ENCODE measurements at places on chromosomes 13 and 19.

- peak; percentile 53 for DNase-seq
Measured at GRCh38 chr13:29935309-29935981, 85.0 kb upstream of the UBL3 start.

GRCh38 chr13:79060216-79060615, 345.8 kb downstream of the RBM26 start:
- no peak for DNase-seq

DNA sequence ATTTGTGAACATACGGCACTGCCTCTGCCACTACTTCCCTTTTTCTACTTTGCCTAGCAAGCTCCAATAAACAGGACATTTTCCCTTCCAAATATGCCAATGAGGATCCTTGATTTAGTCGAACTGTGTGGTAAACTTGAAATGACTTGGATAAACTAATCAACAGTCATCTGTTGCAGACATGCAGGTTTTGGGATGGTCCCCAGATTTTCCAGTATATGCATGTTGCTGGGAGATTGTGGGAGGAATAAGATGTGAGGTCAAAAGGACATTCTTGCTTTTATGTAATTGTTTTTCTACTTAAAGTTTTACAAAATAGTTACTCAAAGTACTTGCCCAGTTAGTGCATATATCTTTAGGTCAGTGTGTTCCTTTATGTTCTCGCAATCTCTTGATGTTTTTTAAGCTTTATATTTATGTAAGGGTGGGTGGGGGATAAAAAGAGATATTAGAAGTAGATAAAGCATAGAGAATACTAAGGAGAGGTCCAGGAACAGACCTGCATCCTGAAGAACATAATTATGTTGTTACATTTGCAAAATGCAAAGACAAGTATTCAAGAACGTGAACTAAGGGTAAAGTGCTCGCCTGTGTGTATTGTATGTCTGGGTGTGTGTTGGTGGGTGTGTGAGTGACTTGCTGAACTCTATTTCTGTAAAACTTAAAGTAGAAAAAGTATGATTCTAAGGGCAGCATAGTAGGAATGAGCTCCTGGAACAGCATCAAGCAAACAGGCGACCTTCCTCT, 88.4 kb upstream of the OXGR1 start:
- no peak for DNase-seq

DNA sequence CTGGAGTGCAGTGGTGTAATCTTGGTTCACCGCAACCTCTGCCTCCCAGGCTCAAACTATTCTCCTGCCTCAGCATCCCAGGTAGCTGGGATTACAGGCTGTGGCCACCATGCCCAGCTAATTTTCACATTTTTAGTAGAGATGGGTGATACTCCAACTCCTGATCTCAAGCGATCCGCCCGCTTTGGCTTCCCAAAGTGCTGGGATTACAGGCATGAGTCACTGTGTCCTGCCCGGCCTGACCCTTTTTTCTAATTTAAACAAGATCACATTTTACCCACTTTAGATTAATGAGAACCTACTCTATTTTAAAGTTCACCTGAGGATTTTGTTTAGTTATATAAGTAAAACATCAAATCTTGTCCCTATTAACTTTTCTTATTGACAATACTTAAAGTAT, 91.8 kb upstream of the POSTN start:
- DNase-seq, result no peak

DNA sequence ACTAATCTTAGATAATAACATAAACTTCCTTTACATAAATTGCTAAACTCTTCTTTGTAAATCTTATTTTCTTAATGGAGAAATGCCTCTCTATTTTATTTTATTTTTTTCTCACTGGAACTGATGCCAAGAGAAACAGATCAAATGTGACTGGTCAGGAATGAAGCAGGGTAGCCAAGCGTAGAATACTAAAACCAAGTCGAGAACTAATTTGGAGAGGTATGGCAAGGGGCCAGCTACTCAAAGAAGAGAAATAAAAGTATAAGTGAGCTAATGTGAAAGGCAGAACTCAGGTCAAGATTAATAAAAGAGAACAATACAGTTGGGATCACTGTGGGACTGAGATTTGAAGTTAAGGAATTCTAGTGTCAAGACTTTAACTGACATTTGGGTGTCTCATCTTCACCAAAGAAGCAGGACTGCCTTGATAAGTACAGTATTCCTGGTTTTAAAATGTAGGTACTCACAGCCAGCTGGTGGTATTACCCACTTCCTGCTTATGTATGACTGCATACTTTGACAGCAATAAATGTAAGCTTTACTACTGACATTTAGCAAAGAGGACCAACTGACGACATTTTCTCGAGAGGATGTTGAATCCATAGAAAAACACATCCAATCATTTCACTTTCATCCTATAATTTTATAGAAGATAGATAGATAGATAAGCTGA, 1192.2 kb downstream of the EFNB2 start:
- DNase-seq, result no peak

DNA sequence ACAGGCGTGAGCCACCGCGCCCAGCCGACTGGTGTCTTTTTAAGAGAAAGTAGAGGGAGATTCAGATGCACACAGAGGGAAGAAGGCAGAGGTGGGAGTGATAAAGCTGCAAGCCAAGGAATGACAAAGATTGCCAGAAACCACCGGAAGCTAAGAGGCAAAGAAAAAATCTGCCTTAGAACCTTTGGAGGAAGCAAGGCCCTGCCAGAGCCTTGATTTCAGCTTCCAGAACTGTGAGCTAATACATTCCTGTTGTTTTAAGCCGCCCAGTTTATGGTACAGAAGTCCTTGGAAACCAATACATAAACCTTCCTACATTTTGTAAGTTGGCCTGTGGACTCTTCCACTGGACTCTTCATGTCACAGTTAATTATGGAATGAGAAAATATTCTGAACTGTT, 71.7 kb upstream of the SOX21 start:
- no peak for DNase-seq

GRCh38 chr13:49760558-49760957, 31.9 kb downstream of the KPNA3 start:
- no peak for DNase-seq

GRCh38 chr19:3094601-3095440, 659 bp downstream of the GNA11 start:
- peak; percentile 22 for DNase-seq

DNA sequence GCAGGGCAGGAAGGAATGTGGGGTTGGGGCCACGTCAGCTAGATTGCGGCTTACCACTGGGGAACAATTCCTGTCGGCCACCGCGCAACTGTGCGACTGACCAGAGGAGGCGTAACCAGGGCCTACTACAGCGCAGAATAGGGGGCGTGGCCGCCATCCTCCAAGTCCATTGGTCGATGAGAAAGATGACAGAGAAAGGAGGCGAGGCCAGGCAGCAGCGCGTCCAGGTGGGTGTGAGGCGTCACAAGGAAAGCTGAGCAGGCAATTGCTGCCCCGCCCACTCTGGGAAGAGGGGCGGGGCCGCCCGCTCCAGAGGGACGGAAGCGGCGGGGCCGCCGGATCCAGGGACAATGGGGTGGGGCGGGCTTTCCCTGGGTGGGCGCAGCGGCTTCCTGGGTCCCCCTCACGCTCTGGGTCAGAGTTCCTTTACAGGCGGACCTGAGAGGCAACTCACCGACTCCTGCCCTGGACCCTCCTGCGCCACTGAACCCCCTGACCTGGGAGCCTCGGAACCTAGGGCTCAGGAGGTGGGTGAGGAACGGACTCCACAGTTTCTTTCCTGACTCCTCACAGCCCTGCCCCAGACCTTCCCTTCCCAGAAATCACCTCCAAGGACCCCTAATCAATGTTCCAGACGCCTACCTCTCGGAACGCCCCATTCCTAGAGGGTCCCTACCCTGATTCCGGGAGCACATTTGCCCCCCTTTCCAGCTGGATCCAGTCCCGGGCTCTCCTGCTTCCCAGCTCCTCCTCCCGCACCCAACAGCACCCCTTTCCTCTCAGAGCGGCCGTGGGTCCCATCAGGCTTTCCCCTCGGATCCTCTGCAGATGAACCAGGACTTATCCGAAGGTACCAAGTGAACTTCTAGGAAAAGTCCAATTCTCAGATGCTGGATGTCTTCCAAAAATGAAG, 101.5 kb upstream of the ZNF492 start:
- no peak for DNase-seq

DNA sequence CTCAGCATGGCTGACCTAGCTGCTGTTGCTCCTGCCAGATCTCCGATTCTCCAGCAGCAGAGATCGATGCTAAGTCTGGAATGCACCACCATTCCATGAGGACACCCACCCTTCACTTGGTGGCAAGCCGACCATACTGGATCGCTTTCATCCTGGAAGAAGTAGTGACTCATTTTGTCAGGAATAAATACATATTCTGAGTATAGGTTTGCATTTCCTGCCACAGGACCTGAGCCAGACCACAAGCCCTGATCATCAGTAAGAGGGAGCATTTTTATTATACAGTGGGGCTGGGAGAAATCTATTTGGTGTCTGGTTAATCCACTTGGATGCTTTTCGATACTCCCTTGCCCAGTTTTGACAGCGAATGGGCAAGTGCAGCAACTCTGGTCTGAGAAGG, 10.9 kb upstream of the KCTD15 start:
- no peak for DNase-seq

GRCh38 chr19:10227026-10227971, 3.8 kb downstream of the S1PR2 start:
- DNase-seq, result no peak

DNA sequence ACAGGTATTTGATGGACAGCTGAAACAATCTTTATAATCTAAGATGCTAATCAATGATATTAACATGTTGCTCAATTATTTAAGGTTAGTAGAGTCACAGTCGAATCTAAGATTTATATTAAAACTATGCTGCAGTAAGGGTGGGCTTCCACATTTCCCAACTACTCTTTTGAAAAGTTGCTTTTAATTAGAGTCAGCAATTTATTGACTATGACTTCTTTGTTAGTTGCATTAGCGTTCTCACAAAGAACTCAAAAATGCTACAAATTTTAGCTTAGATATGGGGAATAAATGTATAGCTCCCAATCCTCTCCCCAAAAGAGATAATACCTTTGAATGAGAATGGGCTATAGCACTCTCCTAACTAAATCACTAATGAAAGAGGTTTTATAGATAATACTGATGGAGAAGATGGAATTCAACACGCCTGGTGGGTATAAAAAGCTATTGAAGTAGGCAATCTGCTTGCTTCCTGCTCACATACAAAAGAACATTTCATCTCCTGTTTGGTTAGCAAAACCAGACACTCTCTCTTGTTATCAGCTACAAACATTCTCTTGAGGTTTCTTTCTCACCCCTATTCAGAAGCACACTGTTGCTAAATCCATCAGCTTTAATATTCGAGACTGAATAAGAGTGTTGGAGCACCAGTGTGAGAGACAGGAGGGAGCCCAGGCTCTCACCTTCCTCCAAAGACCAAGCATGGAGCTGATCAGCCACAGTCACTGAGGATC, 2.4 kb upstream of the FLT1 start:
- DNase-seq, result no peak

DNA sequence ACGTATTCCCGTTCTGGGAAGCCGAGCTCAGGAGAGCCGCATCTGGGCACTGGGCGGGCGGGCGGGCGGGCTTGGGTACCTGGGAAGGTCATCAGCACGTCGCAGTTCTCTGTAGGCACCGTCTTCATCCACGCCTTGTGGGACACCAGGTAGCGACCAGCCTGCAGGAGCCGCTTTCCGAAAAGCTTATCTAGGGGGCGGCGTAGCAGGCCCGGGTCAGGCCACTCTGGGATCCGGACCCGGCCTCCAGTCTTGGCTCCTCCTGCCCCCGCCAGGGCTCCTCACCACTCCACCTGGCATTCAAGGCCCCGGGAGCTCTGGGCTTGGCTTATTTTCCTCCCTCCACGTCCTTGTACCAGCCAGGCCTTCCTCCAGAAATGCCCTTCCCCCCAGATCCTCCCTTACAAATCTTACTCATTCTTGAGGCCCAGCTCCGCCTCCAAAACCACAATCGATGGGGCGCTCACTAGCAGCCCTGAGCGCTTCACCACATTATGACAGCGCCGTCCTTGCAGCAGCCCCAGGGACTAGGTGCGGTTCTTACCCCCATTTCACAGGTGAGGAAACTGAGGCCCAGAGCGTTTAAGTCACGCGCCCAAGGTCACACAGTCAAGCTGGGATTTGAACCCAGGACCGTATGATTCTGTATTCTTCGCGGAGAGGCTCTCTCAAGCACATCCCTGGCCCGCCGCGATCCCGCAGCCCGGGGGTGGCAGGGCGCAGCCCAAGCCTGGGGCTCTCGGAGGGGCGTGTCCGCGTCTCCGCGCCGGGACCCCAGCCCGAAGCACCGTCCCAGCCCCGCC, 843 bp downstream of the ANO8 start:
- DNase-seq, result peak; percentile 78

DNA sequence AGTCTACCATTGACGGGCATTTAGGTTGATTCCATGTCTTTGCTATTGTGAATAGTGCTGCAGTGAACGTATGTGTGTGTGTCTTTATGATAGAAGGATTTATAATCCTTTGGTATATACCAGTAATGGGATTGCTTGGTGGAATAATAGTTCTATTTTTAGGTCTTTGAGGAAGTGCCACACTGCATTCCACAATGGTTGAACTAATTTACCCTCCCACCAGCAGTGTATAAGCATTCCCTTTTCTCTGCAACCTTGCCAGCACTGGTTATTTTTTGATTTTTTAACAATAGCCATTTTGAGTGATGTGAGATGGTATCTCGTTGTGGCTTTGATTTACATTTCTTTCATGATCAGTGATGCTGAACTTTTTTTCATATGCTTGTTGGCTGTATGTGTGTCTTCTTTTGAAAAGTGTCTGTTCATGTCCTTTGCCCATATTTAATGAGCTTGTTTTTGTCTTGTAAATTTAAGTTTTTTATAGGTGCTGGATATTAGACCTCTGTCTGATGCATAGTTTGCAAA, 37.5 kb downstream of the RFC3 start:
- no peak for DNase-seq

DNA sequence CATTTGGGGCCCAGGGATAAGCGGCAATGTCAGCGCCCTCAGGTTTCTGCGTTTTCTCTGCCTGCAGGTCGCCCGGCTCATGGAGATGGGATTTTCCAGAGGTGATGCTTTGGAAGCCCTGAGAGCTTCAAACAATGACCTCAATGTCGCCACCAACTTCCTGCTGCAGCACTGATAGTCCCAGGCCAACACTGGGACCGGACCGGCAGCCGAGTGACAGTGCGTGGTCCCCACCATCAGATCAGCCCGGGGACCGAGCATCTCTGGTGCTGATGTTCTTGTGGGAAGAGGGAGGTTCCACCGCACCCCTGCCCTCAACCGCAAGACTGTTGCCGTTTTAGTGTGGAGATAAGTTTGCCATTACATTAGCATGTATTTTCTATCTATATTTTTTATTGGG, 78.0 kb upstream of the GPR183 start:
- DNase-seq, result no peak

DNA sequence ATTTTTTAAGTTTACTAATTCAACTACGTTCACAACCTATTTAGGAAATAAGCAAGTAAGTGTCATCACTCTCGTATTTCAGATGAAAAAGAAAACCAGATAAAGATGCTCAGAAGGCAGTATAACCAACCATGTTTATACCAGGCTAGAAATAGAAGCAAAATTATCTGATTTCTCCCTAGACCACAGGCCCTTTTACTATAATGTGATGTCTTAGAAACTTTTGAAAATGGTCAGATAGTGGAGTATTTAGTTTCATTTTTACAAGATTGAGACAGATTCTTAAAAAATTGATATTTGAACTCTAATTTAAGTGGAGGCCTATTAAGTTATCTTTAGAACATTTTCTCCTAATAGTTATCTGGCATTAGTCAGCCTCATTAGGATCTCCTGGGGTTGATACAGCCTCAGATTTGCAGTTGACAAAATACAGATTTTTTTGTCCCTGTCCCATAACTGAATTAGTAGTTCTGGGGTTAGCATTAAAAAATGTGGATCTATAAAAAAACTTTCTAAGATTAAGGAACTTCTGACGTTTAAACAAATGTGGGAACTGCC, 818.7 kb upstream of the PCDH9 start:
- no peak for DNase-seq

- DNase-seq, result no peak
Measured at GRCh38 chr19:38695317-38695683, 47.9 kb downstream of the ACTN4 start.

GRCh38 chr13:110126391-110126961, 180.5 kb downstream of the COL4A1 start:
- no peak for DNase-seq

All from activated CD4-positive, alpha-beta T cell treated with anti-CD3 and anti-CD28 coated beads for 4 hours (primary cell).